ENCODE measurements at places on chromosomes 2 and 18.

- DNase-seq = no peak
Measured at GRCh38 chr2:75560768-75561565, at the start of gene EVA1A. EVA1A (minus strand) TSS chr2:75560939; CDS start chr2:75518140, 42,799 bp downstream.

- peak; percentile 42 for DNase-seq
Measured at GRCh38 chr2:197378494-197379307, 56.1 kb downstream of the SF3B1 start.

DNA sequence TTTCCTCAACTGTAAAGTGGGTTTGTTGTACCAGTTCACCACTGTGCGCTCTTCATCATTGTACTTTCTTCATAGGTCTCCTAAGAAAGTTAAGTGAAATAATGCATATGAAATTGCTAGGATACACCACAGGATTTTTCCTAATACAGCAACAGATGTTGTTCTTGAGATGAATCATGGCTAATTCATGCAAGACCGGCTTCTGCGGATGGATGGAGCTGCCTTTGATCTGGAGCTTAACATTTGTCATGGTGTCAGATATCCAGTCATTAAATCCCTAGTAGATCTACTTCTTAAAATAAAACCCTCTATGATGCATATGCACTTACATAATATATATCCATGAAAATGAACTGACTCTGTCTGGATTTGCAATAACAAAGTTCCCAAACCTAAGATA, 114.1 kb downstream of the COL6A3 start:
- DNase-seq = no peak

DNA sequence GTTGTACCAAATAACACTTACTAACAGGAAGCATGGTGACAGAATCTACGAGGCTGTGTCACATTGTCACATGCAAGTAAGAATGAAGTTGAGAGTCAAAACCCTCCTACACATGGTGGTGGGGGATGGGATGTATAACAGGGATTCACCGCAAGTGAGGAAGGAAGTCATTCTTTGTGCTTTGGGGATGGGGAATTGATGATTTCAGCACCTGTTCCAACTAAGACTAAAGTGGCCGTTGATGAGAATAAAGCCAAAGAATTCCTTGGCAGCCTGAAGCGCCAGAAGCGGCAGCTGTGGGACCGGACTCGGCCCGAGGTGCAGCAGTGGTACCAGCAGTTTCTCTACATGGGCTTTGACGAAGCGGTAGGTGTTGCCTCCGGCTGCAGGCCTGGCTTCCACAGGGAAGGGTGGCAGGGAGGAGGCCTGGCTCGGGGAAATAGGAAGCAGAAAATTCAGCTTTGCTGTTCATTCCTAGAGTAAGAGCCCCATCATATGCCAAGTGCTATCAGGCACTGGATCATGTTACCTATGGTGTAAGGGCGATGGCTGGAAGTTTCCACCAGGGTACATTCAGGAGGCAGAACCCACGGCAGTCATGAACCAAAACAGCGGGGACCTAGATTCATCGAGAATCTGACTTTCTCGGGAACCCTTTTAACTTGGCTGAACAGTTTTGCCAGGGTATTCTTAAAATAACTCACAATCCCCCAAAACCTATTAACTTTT, 120.3 kb downstream of the UXS1 start:
- DNase-seq = no peak

DNA sequence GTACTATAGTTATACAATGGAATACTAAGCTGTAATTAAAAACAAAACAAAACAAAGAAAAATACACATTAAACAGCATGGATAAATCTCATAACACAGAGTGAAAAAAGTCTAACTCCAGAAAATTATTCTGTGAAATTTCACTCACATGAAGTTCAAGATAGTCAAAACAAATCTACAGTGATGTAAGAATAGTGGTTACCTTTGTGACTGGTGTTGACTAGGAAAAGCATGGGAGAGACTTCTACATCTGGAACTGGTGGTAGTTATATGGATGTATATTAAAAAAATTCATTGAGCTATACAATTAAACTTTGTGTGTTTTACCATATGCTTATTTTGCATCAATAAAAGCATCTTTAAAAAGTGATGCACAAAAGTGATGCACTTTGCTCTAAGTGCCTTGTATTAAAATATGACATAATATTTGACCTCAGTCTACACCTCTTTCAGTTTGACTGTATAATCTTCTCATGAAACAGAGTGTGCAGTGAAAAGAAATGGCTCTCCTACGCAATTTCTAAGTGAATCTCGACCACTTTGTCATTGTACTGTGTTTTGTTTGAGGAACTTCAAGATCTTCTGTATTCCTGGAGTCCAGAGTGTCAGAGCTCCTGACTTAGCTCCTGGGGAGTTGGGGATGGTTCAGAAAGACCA, 28.0 kb downstream of the STAT4 start:
- no peak for DNase-seq

- DNase-seq = no peak
Measured at GRCh38 chr2:233346930-233347329, 7.4 kb upstream of the DGKD start.

DNA sequence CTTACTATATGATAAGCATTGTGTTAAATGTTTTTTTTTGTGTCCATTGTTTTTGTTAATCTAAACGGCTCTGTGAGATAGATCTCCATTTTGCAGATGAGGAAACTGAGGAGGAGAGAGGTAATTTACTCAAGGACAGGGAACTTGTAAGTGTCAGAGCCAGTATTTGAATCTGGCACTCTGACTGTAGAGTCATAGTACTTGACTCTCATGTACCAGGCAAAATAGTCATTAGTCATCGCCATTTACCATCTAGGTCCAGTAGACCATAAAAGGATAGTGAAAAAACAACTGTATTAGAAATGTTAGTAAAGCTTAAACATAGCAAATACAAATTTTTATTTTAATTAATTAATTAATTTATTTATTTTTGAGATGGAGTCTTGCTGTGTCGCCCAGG, 4.8 kb downstream of the PSMD14 start:
- no peak for DNase-seq

GRCh38 chr2:233707940-233708644, 4.6 kb upstream of the UGT1A5 start:
- no peak for DNase-seq

GRCh38 chr2:54456612-54457322, 640 bp downstream of the SPTBN1 start:
- no peak for DNase-seq
